CD4-positive, alpha-beta T cell treated with Interleukin-4 for 1 hour (primary cell): ENCODE measurements at places on chromosomes 1 and 21.

DNA sequence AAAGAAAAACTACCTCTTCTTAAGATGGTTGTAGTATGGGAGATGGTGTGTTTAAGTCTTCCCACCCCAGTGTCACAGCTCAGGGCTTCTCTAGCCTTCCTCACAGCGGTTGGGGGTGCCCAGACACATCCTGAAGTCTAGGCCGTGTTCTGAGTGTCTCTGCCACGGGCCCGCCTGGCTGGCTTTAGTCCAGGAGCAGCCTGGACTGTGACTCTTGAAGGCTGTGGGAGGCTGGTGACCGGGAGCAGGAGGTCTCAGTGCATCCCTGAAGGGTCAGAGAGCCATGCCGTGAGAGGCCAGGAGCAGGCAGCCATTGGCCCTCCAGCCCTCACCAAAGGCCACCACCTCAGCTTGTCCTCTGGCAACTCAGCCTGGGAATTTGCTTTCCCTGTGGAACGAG is 4.5 kb downstream of the EPHX1 start:
- DNase-seq = no peak

- no peak for DNase-seq
These were observed 69.3 kb downstream of the EPB41 start for GRCh38 chr1:28983509-28984310.

DNA sequence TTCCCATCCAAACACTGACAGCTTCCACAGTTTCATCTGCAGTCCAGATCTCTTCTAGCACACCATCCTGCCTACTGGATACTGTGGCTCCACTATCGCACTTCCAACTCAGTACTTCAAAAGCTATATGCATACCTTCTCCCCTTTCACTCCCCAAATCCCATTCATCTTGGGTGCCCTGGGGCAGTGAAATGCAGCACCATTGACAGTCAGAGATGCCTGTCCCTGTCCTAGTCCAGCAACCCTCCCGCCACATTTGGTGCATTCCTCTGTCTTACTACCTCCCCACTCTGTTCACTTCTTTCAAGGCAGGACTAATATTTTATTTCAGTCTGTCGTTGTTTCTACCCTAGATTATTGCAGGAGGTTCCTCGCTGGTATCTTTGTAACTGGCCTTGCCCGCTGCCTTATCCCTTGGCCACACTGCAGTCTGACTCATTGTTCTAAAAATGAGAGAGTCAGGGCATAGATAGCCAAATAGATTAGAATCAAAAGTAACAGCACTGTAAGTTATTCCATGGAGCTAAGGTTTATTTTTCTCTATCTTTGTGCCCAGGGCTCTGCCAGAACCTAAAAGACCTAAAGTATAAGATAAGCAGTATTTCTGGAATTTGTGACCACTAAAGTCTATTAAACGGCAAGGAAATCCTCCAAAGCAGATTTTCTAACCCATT is 96.7 kb downstream of the ESRRG start:
- no peak for DNase-seq

GRCh38 chr1:221747839-221748238 is 6.0 kb upstream of the DUSP10 start:
- DNase-seq = no peak

GRCh38 chr1:31736675-31737074 is 27.5 kb downstream of the ADGRB2 start:
- no peak for DNase-seq

- peak; percentile 57 for DNase-seq
These were observed 165.0 kb upstream of the IRF2BP2 start for GRCh38 chr1:234774971-234775370.

DNA sequence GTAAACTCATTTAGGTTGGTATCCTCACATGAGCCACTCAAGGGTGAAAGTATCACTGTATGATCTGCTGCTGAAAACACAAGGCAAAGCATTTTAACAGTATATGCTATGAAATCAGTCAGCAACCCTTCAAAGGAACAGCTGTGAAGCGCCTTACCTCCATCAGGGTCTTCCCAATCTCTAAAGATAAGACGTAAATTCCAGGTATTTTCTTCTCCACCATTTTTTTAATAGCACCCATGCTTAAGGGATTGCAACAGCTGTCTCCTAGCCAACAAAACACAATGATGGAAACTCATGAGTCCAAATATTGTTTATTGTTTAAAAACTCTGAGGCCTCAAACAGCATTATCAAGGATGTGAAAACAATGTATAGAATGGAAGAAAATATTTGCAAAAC is 4.8 kb downstream of the PPT1 start:
- DNase-seq = no peak

DNA sequence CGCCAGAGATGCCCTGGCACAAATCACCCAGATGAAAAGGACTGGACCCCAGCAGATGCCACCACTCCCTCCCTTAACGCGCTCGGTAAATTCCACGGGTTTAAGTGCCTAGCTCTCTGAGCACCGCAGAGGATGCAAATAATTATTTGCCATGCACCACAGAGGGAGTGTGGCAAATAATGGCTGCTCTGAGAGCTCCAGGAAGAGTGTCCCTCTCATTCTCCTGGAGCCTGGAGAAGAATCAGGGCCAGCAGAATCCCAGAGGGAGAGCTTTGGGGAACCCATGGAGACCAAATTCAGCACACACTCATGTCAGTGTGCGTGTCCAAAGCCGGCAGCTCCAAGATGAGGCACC is 667 bp downstream of the HHIPL2 start:
- DNase-seq = no peak

GRCh38 chr1:108643492-108644335 is 17.2 kb downstream of the HENMT1 start:
- DNase-seq = peak; percentile 68

DNA sequence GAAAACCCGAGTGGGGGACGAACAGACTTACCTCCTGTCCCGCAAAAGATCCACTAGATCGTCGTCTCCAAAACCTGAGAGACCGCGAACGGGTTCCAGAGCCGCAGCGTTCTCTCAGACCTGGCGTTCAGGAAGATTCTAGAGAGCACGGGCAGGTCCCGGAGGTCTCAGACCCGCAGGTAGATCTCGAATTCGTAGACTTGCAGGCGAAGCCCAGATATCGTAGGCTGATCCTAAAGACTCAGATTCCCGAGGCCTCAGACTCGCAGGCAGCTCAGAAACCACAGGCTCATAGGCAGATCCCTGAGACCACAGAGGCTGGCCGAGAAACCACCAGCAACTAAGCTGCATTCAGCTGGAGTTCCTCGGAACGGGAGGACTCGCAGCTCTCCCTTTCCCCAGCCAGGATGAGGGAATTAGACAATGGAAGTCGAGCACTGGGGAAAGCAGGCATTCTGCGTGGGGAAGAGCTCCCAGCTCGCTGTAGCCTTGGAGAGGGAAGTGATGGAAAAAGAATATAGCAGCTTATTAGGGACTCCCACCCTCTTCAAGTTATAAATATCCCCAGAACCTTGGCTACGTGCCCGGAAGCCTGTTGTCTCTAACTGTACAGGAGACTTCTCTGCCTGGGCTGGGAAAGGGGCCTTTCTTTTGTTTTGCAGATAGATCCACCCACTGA is at the start of gene ZNF436:
Gene ZNF436, minus strand, starts transcription at position 502 of the 679 bp plus-strand sequence. CDS start 1,831 bp downstream, outside the sequence.
- DNase-seq = peak; percentile 31

DNA sequence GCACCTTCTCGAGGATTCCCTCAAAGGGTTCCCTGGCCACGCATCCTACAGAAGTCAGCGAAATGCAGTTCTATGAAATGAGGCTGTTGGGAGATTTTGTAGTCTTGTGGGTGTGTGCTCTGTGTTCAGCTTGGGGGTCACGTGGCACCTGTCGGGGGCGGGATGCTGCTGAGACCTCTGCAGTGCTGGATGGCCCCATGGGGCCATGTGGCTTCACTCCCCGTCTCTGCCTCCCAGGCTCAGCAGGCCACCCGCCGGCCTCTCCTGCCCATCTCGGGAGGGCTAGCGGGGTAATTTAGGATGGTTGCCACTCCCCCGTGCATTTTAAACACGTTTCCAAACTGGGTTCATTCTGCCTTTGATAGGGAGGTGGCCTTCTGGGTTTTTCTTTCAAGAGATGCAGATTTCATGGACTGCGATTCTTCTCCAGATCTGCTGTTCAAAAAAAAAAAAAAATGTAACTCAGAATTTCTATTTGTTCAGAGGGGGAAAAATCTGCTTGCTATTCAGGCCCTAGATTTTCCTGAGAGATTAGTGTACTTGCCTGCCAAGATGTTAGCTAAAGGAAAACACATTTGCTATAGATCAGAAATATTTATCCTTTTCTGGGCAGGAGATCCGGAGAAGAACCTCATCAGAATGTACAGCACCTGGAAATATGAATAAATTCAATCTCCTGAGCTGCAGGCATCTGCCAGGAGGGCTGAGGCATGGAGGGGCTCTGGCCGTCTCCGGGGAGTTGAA is 277.2 kb upstream of the VAMP3 start:
- no peak for DNase-seq

- DNase-seq = no peak
These were observed 199.9 kb downstream of the TNR start for GRCh38 chr1:175543447-175543846.

GRCh38 chr1:16168622-16169360 is 12.9 kb upstream of the EPHA2 start:
- no peak for DNase-seq

GRCh38 chr1:67540733-67541125 is 110.5 kb upstream of the SERBP1 start:
- DNase-seq = no peak

DNA sequence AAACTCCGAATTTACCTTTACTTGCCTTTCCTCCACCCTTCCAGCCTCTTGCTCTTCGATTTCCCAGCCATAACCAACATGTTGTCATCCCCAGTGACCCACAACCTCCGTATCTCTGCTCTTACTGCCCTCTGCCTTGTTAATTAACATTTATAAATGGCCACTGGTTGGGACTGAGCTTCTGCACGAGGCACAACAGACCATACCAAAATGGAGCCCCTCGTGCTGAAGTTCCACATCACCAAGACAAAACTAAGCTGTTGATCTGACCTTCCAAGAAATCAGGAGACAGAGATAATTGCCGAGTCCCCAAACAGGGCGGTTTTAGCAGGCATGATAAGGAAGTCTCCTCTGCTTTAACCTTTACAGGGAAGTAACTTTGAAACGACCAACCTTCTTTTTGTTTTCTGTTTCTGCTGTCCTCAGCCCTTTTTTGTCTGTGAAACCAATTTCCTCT is 71.9 kb downstream of the NMNAT2 start:
- no peak for DNase-seq

DNA sequence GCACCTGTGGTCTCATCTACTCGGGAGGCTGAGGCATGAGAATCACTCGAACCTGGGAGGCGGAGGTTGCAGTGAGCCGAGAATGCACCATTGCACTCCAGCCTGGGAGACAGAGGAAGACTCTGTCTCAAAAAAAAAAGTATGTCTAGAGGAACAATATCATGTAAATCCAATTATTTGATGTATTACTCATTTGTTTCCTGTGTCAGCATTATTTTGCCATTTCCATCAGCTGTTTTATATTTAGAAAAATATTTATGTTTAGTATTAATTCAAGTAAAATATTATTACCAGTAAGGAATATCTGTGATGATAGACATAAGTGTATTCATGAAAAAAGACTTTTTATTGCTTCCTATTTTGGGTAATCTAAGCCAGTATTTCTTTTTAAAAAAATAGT is 13.0 kb downstream of the TDRKH start:
- no peak for DNase-seq
